ENCODE measurements at places on chromosomes 11 and 22. TPM values are rescaled to one million over a fixed set of nuclear protein-coding genes. Genes with fewer than 3 reads are reported as not detected.

Gene KDM4D
- total RNA-seq = 0.53 TPM

Gene SORL1
- 2.0 TPM for total RNA-seq

Gene MRGPRX3
- total RNA-seq = not detected

Gene AQP11
- total RNA-seq = 0.56 TPM

Gene MS4A2
- total RNA-seq = not detected

Gene IGSF22
- not detected for total RNA-seq

Gene F2
- total RNA-seq = not detected

Gene MMP13
- not detected for total RNA-seq

Gene OR5A1
- not detected for total RNA-seq

Gene LRRN4CL
- total RNA-seq = 3.4 TPM

Gene LINC01488
- not detected for total RNA-seq

Gene ENDOD1
- 109 TPM for total RNA-seq

Gene OR2D2
- total RNA-seq = 0.13 TPM

Gene ELMOD1
- 0.19 TPM for total RNA-seq

Gene FZD4
- total RNA-seq = 42.4 TPM

Gene GSTT2B
- 0.79 TPM for total RNA-seq

Gene PDE2A
- 2.9 TPM for total RNA-seq

Gene RASL10A
- total RNA-seq = not detected

Gene PTGDR2
- total RNA-seq = not detected

Gene PNPLA2
- 35.0 TPM for total RNA-seq

Gene MADD
- total RNA-seq = 15.2 TPM

Gene PLEKHB1
- total RNA-seq = 0.40 TPM

Measured in aortic smooth muscle cell (primary cell).